Adrenal gland (tissue), 19 donors: ENCODE measurements at places on chromosomes 11 and 22.

GRCh38 chr11:102426570-102426969 lies 26.0 kb downstream of the TMEM123 start:
- no peak overlapping the region for H3K4me3 ChIP-seq
- no peaks in the 10 kb centered on the region for H3K4me1 ChIP-seq
- no peaks in the 10 kb centered on the region for H3K36me3 ChIP-seq
- no peak for DNase-seq
- no peaks in the 10 kb centered on the region for H3K27me3 ChIP-seq
- H3K27ac ChIP-seq, result no peak overlapping the region

DNA sequence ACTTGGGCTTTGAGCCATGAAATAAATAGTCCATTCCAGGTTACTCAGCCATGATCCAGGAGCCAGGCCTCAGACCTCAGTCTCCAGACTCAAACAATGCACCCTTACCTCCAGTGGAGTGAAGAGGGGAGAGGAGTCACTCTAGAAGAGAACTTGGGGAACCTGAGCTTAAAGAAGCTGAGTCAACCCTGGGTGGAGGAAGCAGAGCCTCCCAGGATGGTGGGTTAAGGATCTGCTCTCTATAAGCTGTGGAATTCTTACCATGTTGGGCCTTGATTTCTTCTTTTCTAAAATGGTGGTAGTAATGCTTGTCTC lies 113.2 kb downstream of the NECTIN1 start:
- no peak for DNase-seq
- no peaks in the 10 kb centered on the region for H3K36me3 ChIP-seq
- no peaks in the 10 kb centered on the region for H3K27me3 ChIP-seq
- no peaks in the 10 kb centered on the region for H3K4me1 ChIP-seq
- H3K4me3 ChIP-seq, result no peak overlapping the region
- no peak overlapping the region for H3K27ac ChIP-seq

GRCh38 chr11:44633641-44634040 lies 68.2 kb downstream of the CD82 start:
- no peak overlapping the region for H3K4me3 ChIP-seq
- H3K4me1 ChIP-seq, result peaks cover 10% of the 10 kb centered on the region
- H3K27ac ChIP-seq, result no peak overlapping the region
- no peak for DNase-seq
- no peaks in the 10 kb centered on the region for H3K27me3 ChIP-seq

DNA sequence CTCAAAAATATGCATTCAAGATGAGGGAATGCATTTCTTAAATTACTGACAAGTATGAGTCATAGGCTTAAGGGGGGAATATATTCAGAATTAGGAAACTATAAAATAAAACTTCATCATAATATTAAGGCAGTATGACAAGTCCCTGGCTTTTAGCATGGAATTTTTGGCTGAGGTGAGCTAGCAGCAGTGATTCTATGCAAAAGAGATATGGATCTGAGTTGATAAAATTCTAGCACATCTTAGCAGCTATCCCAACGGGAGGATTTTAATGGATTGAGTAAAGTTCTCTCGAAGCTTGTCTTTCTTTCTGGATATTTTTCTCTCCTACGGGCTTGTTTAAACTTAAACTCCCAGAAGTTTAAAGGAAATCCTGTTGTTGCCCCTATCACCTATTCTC lies 1.2 kb downstream of the OR51Q1 start:
- H3K4me1 ChIP-seq, result no peaks in the 10 kb centered on the region
- no peaks in the 10 kb centered on the region for H3K36me3 ChIP-seq
- no peaks in the 10 kb centered on the region for H3K27me3 ChIP-seq
- DNase-seq, result no peak
- H3K4me3 ChIP-seq, result no peak overlapping the region

DNA sequence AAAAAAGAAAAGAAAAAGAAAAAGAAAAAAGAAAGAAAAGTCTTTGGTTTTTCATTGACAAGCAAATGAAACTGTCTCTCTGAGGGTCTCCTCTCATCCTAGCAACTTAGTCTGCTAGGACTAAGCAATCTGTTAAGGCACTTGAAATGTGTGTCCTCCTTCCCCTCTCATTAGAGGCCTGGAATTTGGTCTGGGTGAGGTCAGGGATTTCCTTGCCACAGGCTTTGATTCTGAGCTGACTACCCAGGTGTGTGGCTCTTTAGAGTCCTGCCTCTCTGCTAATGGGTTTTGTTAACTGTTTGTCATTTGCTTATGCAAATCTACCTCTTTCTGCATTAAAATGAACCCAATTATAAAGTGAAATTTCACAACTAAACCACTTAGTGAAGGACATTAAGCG lies 18.3 kb upstream of the PKNOX2 start:
- no peaks in the 10 kb centered on the region for H3K4me1 ChIP-seq
- H3K4me3 ChIP-seq, result no peak overlapping the region
- no peak overlapping the region for H3K27ac ChIP-seq

DNA sequence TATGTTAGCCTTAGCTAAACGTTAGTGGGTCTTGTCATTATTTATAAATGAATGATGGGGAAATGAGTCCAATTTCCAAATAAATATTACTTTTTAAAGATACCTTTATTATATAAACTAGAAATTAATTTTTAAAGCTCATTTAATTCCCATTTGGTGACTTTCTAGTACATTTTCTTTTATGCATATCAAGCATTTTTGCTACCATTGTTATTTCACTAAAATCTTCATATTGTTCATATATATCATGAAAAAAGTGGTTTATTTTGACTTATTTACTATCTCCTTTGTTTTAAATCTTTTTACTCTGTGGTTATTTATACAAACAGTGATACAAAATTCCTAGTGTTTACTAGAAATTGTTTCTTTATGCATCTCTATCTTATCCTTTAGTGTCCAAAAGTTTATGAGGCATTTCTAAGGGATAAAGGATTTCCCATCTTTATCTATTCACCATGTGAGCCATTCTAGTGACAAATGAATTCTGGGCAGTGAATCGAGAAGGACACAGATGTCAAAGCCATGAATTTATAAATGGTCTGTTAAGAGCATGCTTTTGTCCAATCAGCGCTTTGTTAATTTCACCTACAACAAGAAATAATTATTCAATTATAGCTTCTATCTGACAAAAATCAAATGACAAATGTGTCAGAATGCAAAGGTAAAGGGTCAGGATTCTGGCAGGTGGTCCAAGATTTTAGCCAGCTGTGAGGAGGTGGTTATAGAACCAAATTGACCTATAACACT lies 70.6 kb downstream of the PRMT3 start:
- DNase-seq, result no peak
- no peak overlapping the region for H3K27ac ChIP-seq
- no peaks in the 10 kb centered on the region for H3K36me3 ChIP-seq
- no peak overlapping the region for H3K4me3 ChIP-seq
- H3K4me1 ChIP-seq, result peaks cover 8% of the 10 kb centered on the region
- no peaks in the 10 kb centered on the region for H3K27me3 ChIP-seq
